ENCODE measurements at places on chromosomes 12 and 14.

GRCh38 chr12:89379148-89379838 lies 27.0 kb upstream of the DUSP6 start:
- no peak for DNase-seq

GRCh38 chr12:9799961-9800360 lies 27.3 kb upstream of the KLRF1 start:
- DNase-seq = no peak

DNA sequence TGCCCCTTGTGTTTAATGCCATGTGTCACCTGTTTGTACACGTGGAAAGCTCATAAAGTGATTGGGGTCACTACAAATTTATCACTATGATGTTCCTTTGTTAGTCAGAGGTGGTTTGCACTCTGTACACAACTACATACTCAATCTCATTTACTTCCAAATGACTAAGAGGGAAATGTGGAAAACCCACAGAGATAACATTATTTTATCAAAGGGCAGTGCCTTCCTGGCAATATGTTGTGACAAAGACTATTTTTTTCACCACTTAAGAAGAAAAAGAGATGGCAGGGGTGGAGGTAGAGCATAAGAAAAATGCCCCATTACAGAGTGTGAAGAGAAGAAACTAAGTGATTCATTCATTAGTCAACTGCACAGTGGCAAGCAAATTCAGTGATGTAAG lies 1064.1 kb upstream of the FLRT2 start:
- no peak for DNase-seq

- no peak for DNase-seq
Measured at GRCh38 chr14:50854521-50854920, 17.3 kb upstream of the ABHD12B start.

DNA sequence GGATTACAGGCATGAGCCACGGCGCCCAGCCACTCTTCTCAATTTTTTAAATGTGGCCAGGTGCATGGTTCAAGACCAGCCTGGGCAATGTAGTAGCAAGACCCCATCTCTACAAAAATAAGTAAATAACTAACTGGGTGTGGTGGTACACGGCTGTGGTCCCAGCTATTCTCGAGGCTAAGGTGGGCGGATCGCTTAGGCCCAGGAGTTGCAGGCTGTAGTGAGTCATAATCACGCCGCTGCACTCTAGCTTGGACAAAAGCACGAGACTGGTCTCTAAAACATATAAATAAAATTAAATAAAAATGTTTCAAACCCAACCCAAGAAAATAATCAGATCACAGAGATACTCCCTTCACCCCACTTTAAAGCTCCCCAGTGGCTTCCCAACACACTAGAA lies 8.9 kb downstream of the KDM2B start:
- DNase-seq = no peak

DNA sequence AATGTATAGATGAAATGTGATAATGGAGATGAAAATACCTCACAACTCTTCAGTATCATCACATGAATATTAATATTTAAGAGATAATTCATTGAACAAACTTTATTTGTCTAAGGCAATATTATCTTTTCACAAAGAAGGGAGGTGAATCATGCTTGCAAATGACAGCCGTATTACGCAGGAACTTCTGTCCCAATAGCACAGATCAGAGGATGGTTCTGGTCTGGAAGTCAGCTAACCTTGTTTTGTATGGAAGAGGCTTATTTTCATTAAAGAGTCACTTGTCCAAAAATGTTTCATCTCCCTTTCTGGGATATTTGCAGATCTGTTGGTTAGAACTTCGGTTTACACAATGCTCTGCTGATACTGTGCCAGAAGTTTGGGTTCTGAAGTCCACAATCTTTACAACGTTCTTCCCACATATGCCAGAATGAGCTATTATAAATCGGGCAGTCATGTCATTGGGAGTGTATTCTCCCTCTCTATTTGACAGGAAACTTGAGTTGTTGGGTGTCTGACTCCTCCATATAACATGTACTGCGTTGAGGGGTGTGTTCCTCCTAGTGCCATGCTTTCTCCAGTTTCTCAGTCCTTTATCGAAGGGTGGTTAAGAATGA lies 29.8 kb downstream of the YY1 start:
- no peak for DNase-seq

GRCh38 chr14:53515276-53515675 lies 362.2 kb upstream of the DDHD1 start:
- DNase-seq = no peak

DNA sequence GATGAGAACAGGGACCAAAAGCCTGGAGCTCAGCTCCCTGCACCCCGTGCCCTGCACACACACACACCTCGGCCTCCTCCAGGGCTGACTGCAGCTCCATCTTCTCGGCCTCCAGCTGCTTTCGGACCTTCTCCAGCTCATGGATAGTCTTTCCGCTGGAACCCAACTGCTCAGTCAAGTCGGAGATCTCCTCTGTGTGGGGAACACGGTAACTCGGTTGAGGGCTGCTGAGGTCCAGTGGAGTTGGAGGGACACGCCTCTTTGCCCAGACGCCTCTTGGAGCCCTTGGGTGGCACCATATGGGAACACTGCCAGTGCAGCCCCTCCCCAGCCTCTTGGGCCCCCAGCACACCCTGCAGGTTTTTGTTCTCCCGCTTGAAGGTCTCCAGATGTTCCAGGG lies 8.7 kb upstream of the MYH6 start:
- no peak for DNase-seq

GRCh38 chr14:54480830-54481562 lies 7.8 kb downstream of the GMFB start:
- no peak for DNase-seq

- DNase-seq = no peak
Measured at GRCh38 chr12:6361834-6362233, 13.5 kb downstream of the SCNN1A start.

DNA sequence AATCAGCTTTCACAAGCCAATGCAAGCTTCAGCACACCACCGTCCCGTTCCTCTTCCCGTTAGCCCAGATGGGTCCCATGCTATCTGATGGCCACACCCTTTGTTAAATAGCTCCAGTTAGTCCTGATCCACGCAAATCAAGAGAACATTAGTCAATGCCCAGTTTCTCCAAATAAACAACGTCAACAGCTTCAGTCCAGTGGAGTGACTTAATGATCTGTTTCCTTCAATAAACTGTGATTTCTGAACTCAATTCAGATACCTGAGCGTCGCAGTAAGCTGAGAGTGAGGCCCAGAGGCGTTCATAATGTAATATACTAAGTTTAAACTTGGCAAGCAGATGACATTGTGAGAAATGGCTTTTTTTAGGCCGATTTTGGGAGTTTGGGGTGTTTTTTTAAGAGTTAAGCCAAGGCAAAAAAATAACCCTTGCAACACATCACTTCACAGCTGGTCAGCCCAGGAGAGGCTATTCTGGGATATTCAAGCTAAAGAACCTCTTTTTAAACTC lies 112.3 kb downstream of the ZFP36L1 start:
- no peak for DNase-seq

Data from stimulated activated CD8-positive, alpha-beta memory T cell treated with anti-CD3 and anti-CD28 coated beads, Interleukin-15, amount 100 ng/mL, for 4 hours (primary cell).